Fibroblast of villous mesenchyme (primary cell): ENCODE measurements at places on chromosomes 12 and 14.
A peak's percentile ranks its signal among the peaks of the same experiment; 100 is the strongest.

- DNase-seq = no peak
These were observed 34.1 kb downstream of the NDUFA12 start for GRCh38 chr12:94969424-94969823.

DNA sequence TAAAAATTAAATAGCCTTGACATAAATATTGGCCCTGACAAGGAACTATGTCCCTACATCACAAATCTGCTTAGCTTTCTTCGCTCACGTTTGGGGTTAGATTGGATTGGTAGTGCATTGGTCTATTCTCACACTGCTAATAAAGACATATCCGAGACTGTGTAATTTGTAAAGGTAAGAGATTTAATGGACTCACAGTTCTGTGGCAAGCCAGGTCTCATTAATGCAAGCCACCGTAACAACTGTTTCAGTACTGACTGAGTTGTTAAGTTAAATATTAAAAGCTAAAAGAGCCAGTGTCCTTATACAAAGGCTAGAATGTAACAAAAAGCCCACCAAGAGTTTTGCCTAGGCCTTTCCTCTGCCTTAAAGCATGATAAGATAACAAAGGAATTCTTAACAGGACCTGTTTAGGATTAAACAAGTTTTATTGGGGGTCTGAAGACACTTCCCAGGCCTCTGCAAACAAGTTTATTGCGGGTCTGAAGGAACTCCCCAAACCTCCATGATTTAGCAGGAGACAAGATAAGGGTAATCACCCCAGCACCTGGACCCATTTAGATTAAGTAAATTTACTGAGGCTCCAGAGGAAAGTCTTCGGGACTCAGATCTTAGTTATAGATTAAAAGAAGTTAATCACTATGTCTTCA lies 88.2 kb upstream of the PTGDR start:
- DNase-seq = no peak

DNA sequence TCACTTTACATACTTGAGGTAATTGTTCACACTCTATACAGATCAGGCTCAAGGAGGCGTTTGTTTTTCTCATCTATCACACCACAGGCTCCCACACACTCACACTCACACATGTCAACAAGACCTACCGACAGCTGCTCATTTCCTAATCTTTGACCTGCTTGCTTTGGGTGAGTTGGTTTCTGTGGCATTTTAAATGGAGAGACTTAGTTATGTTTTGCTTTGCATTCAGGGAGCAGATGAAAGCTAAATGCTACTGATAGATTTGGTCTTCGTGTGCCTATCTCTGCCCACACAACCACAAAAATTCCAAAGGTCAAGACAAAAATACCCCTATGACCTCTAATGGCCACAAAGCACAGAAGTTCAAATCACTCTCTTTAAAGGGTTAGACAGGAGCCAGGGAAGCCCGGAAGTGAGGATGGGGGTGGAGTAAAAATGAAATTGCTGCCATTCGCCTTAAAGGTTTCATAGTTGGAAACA lies 203.5 kb upstream of the G2E3 start:
- DNase-seq = peak; percentile 27

DNA sequence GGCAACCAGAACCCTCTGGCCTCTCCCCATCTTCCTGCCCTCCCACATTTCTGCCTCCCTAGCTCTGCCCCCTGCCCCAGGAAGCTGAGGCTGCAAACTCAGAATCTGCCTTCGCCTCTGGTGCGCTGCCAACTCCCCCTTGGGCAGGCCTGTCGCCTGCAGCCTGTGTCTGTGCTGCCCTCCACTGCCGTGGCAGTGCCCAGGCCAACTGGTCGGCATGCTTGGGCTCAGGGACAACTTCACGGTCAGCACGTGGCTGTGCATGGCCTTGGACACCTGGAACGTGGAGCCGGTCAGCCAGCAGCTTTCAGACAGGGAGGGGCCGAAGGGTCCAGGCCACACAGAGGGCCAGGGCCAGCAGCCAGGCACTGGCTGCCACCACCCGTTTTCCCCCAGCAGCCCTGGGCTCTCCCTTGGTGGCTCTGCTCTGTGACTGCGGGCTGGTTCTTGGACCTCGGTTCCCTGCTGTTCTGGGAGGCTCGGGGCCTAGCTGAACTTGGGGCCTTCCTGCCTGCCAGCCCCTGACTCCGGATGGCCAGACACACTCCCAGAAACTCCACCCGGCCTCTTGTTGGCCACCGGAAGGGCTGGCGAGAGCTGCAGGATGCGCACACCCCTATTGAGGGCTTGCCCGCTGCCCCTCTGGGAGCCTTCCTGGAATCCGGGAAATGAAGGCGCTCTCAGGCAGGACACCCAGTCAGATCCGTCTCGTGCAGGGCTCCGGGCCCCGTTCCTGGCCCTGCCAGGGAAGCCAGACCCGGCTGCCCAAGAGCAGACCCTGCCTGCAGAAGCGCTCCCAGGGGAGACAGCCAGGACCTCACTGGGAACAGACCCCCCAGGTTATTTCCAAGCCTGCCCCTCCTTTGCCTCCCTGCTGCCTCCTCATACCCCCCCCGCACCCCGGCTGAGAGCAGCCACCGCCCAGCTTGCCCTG lies 34.2 kb upstream of the PPP1R13B start:
- no peak for DNase-seq

DNA sequence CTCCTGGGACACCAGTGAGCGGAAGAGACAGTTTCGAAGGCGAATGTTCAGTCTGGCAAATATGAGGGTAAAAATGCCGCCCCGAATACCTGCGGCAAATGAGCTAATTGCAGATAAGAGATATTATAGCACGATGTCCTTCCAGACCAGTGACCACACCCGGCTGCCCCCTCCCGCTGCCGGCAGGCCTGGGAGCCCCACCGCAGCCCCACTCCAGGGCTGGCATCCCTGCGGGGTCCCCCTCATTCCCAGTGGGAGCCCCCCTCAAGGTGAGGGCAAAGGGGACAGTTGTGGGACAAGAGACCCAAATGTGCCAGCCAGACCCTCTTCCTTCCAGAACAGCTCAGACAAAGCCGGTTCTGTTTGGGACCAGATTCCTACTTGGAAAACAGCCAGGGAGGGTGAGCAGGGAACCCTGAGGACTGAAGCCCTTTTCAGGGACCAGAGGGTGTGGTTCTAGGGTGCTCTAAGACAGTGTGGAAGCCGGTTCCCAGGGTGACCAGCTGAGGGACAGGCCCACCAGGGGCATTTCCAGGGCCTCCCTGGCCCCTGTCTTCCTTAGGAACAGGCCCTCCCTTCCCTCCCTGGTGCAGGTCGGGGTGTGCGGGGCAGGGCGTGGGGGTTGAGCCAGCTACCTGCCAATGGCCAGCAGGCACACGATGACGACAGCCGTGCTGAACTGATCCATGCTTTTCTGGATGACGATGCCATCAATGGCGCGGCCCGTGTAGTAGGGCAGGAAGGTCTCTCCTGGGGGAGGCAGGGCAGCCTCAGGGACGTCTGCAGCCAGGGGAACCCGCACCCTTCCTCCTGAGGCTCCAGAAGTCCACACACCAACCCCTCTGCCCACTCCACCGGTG lies 16.2 kb downstream of the ABCB9 start:
- no peak for DNase-seq

- DNase-seq = no peak
These were observed 32.8 kb upstream of the RERG start for GRCh38 chr12:15253990-15254389.
